ENCODE measurements at places on chromosomes 16 and 17.

- DNase-seq = peak; percentile 81
Observed at GRCh38 chr17:32936894-32937500, 9.0 kb downstream of the TMEM98 start.

GRCh38 chr17:32558997-32559650 is 72.3 kb downstream of the CDK5R1 start:
- no peak for DNase-seq

GRCh38 chr17:38703742-38704605 is 1.1 kb upstream of the MLLT6 start:
- peak; percentile 77 for DNase-seq

DNA sequence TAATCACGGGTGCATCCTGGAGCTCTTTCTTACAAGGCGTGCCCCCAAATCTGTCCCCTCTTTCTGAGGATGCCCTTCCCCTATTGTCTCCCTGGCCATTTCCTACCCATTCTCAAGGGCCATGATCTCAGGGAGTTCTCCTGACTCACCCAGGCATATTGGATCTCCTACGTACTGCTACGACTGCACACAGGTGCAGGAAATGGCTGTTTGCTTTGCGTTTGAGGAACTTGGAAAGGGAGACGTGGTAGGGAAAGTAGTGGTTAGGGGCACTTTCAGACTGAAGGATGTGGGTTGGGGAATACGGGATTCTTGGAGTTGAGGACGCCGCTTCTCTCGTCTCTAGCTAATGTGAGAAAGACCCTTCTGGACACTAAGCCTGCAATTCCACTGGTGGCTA is 18.7 kb upstream of the MEOX1 start:
- no peak for DNase-seq

DNA sequence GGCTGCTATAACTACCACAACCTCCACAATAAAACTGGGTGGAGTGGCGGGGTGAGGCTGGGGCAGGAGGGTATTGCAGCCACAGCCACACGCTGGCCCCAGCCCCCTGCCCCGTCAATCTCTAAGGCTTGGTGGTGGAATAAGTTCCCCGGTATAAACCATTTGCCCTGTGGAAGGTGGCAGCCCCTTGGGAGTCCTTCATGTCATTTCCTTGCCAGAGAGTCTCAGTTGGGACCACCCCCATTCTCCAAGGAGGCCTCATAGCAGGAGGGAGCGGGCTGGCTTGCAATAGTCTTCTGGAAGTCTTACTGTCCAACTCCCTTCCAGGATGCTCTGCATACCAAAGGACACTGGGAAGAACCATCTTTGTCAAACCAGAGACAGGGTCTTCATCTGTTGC is 19.4 kb downstream of the CD300A start:
- no peak for DNase-seq

DNA sequence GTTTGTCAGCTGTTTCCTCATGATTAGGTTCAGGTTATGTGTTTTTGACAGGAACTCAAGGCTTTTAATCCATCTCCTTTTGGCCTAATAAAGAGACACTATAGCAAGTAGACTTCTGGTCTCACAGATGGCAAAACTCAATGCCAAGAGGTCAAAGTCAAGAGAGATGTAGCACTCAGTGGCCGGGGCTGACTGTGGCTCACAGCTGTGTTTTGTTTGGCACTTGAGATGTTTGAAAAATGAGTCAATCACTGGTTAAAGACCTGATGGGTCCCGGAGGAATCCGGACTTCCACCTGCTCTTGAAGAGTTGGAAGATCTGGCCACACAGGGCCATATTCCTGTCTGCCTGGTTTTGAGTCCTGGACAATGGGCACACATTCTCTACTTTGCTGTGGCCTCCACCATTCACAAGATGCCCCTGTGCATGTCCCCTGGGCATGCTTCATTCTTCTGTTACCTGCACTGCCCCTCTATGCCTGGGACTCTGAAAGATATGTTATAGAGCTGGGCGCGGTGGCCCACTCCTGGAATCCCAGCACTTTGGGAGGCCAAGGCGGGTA is 210.3 kb downstream of the SNX29 start:
- no peak for DNase-seq

Measured in progenitor cell of endocrine pancreas (in vitro differentiated cells).